ENCODE measurements at places on chromosomes 6 and 20.

- DNase-seq, result no peak
These were observed 16.0 kb downstream of the C6orf58 start for GRCh38 chr6:127592964-127593363.

DNA sequence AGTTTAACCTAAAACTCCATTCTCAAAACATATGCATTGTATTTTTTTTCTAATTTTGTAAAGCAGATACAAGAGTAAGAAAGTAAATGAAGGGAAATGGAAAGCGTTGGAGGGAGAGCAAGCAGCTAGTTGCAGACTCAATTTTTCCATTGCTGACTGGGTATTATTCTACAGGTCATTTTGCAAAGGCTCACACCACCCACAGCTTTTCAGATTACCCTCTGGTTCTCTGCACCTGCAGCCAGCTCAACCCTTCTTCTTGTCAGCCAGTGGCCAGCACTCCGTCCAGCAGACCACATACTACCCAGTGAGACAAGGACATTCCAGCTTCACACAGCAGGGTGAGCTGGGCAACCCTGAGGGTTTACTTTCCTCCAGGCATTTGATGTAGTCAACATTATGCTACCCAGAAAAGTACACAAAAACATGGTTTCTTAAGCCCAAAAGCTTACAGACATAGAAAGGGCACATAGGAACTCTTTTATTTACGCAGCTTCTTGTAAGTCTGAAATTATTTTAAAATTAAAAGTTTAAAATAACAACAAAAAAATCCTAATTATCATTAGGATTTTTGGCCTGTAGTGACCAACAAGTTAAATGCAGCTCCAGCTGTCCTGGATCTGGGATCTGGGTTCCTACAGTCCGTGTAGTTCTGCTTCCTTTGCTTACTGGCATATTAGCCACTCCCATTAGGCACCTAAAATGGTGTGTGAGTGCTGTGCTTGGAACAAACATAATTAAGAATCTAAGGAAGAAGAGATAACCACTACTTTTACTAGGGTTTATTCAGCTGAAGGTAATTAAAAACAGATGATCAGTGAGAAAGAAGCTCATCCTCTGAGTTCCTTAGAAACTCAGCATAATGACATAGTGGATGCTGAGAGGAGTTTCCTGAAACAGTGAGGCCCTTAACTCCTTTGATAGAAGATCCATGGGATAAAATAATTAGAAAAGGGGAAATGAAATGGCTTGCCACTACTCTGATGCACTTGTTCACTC is 185.3 kb downstream of the PKHD1 start:
- DNase-seq, result no peak

- DNase-seq, result no peak
These were observed 190.4 kb downstream of the OGFRL1 start for GRCh38 chr6:71478834-71479541.

GRCh38 chr20:53579581-53580375 is 13.9 kb downstream of the ZNF217 start:
- no peak for DNase-seq

GRCh38 chr6:158642097-158642601 is 2.4 kb downstream of the DYNLT1 start:
- DNase-seq, result no peak

GRCh38 chr6:93423542-93423941 is 4.2 kb upstream of the EPHA7 start:
- DNase-seq, result no peak

GRCh38 chr6:74100719-74101287 is 404.8 kb downstream of the CD109 start:
- no peak for DNase-seq

GRCh38 chr20:60986506-60987156 is 265.4 kb upstream of the CDH4 start:
- DNase-seq, result no peak

DNA sequence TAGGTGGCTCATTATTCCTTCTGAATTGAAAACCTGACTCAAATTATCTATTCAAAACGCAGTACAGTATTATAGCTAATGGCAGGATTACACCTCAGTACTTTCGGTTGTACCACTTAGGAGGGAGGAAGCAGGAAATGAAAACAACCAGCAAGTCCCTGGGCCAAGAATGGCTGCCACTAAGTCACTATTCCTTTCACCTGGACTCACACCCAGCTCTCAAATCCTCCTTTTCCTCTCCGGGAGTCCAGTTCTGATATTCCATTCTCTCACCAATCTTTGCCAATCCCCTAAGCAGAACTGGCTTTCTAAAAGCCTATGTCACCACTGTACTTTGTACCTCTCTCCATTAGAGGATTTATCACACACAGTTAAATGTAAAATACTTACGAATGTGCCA is 20.6 kb downstream of the TMEM242 start:
- DNase-seq, result no peak

DNA sequence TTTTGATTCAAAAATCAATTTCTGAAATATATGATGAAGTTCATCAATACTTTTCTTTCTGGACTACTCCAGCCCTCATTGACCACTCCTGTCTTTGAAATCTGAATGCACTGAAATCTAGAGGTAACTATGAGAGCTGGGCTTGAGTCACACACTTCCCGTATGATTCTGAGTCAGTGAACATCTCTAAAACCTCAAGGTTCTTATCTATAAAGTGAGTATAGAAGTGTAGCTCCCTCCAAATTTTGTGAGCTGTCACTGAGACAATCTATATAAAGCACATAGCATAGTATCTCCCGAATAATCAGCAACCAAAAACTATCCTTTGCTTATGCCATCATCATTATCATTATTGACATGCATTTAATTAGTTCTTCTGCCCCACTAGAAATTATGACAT is 182.4 kb downstream of the TSHZ2 start:
- DNase-seq, result no peak

DNA sequence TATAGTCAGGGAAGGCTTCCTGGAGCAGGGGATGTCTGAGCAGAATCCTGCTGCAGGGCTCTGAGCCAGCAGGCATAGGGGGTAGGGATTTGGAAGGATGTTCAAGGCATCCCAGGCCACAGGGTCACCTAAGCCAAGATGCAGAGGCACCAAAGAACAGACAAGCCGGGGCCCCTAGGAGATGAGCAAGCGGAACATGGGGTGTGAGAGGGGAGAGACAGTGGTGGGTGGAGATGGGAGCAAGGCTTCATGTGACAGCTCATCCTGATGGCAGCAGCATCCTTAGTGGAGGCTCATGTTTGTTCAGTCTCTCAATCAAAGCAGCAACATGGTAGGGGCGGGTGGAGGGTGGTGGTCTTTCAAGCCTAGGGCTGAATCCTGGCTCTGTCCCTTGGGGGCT is 29.8 kb upstream of the TCP11 start:
- no peak for DNase-seq

DNA sequence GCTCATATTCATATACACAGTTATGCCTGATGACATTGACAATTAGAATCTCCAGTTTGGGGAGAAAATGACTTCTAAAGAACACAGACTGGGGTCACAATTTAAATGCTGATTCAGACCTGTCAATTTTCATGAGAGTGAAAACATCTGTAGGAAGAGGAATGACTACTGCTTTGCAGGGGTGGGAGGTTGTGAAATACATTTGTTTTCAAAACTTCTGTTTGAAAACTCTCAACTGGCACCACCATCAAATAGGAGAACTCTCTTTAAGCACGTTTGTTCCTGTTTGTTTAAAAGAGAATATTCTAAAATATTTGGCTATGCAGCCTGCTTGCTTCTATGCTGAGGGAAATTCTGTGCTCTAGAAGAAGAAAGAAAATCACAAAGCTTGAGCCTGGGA is 50.8 kb upstream of the ADGRF5 start:
- no peak for DNase-seq

GRCh38 chr6:45430590-45431202 is 53.0 kb upstream of the SUPT3H start:
- no peak for DNase-seq

DNA sequence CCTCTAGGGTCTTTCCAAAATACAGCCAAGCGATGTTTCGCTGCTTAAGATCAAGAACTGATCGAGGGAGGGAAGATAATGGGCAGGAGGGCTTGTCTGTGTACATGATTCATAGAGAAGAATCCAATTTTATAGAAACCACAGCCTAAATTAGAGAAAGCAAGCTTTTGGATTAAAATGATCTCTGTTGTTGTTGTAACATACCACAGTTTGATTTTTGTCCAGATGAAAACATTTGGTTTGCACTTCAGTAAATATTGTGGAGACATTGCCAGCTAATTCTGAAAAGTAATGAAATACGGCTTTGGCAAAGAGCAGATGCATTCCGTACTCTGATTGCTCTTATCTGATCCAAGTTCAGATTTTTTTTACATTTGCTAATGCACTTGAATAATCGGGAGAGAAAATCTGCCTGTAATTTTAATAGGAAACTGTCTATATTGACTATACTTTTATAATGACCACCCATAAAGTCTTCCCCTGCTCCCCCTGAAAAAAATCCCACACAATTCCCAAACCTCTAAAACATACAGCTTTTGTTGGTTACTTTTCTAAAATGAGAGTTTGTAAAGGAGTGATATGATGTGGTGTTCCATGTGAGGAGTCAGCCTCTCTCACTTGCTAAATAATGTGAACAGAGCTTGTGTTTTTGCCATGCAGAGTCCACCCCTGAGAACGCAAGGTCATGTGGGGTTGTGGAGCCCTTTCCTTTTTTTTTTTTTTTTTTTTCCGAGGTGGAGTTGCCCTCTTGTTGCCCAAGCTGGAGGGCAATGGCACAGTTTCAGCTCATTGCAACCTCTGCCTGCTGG is 199.9 kb downstream of the DTNBP1 start:
- DNase-seq, result no peak

DNA sequence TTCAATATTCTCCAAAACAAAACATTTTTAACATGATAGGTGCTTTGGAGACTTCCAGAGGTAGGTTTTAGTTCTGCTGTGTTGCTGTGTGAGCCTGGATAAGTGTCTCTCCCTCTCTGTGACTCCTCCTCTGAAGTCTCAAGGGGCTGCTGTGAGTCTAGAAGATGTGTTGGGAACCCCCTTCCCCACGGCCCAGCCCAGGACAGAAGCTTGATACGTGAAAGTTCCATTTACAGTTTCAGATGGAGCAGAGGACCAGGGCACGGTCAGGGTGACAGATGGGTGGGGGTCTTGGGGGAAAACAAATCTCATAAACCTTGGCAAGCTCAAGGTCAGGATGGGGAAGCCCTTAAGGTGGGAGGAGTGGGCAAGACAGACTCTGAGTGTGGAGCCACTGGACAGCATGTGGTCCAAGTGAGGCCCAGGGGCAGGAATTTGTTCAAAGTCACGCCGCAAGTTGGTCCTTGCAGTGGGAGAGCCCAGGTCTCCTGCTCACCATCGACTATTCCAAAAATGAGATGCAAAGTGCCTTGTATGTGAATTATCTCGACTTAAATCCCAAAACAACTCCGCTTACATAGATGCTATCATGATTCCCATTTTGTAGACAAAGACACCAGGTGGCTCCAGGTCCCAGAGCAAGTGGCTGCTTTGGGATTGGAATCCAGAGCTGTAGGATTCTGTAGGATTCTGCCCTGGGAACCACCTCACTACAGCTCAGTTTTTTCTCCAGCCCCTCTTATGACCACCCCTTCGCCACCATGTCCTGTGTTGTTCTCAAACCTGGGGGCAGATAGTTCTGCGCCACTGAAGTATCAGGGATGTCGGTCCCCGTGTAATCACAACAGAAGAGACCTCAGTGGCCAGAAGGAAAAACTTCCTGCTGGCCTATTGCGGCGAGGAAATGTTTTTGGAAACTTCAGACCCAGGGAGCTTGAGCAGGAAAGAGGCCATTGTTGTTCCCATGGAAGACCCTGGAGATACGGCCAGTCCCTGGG is 1.9 kb downstream of the TGM2 start:
- no peak for DNase-seq

DNA sequence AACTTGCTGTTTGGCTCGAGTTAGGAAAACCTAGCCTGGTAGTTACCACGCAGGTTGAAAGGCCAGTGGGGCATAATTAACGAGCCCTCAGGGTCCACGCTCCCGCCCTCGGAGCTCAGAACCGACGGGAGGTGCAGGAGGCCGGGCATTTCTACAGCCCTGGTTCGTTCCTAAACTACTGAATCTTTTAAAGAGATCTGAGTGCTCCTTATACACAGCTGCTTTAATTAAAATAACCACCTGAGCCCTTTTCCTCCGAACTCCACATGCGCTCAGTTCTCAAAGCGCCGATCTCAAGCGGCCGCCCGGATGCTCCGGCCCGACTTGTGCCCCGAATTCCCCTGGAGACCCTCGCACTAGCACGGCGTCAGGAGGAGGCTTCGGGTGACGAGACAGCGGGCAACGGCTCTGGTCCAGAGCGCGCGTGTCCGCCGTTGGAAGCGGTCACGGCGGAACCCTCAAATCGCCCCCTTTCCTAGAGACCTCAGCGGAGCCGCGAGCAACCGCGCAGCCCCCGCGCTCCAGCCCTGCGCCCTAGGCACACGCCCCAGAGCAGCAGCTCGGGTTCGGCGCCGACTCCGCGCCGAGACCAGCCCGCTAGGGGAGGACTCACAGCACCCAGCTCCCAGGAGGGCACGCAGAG is 397 bp downstream of the WDR27 start:
- no peak for DNase-seq

Measured in stimulated activated naive B cell treated with anti-CD40 and anti-IgM and Interleukin-4, amounts not matched to agents 10 μg/mL and 1 μg/mL and 100 μg/mL, for 72 hours (primary cell).